T-helper 1 cell treated with Interleukin-12 subunit alpha and Interleukin-12 subunit beta and Interleukin-4 antibody, amounts not matched to agents 30 ng/mL and 1 ng/mL, for 36 hours (primary cell): ENCODE measurements at places on chromosomes 2 and 18. TPM values are rescaled to one million over a fixed set of nuclear protein-coding genes. Genes with fewer than 3 reads are reported as not detected.

TTC27 gene
- total RNA-seq, result 23.3 and 28.7 TPM in 2 replicates

MTCL1 gene
- total RNA-seq, result 0.42 and 0.56 TPM in 2 replicates

TCF23 gene
- total RNA-seq, result 0.05 TPM in 2 replicates

FTCDNL1 gene
- total RNA-seq, result 0.71 and 1.0 TPM in 2 replicates

SERPINB10 gene
- total RNA-seq, result not detected in 2 replicates

KCNF1 gene
- not detected in 2 replicates for total RNA-seq

CNTNAP5 gene
- not detected in 2 replicates for total RNA-seq

RAD51AP2 gene
- total RNA-seq, result not detected in 2 replicates

ZNF804A gene
- not detected in 2 replicates for total RNA-seq

NT5C1B gene
- not detected in 2 replicates for total RNA-seq

CDH19 gene
- not detected in 2 replicates for total RNA-seq

QPCT gene
- 0.49 and 0.54 TPM in 2 replicates for total RNA-seq

RAB17 gene
- not detected in 2 replicates for total RNA-seq

NDUFB3 gene
- 113 and 120 TPM in 2 replicates for total RNA-seq

AGXT gene
- total RNA-seq, result not detected in 2 replicates
